ENCODE measurements at places on chromosomes 7 and 10.

- no peak for DNase-seq
Measured at GRCh38 chr10:130848855-130849254, 462.7 kb downstream of the TCERG1L start.

DNA sequence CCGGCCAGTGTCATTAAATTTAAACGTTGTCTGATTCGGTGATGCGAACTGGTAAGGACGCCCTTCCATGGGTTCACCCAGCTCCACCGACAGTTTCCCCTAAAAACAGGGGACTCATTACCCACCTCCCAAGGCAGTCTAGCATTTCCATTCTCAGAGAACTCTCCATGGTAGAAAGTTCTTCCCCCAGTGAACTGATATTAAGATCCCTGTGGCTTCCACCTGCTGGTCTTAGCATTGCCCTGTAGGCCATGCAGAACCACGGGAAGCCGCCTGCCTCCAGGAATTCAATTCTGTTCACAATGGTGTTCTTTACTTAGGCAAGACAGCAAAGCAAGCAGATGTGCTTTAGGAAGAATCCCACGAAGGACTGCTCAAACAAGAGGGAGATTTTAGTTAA is 128.9 kb upstream of the NANOS1 start:
- DNase-seq: no peak

DNA sequence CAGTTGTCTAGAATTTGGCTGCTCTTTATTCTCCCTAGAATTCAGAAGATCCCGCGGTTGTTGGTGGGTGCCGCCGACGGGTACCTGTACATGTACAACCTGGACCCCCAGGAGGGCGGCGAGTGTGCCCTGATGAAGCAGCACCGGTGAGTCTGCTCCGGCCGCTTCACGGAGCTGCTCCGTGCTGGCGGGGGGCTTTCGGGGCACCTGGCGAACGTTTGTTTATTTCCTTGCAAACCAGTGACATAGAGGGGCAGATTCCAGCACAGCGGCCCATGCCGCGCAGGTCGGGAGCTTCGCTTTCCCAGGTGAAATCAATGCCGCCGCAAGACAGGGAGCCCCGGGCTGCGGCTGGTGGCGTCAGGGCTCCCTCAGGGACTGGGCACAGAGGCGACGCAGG is 38.0 kb downstream of the WIPI2 start:
- DNase-seq: no peak

- no peak for DNase-seq
Measured at GRCh38 chr10:124074501-124075109, 18.8 kb downstream of the CHST15 start.

GRCh38 chr7:111813306-111813705 is 251.0 kb upstream of the IMMP2L start:
- DNase-seq: no peak

GRCh38 chr10:103759100-103759781 is 96.1 kb downstream of the SH3PXD2A start:
- no peak for DNase-seq

DNA sequence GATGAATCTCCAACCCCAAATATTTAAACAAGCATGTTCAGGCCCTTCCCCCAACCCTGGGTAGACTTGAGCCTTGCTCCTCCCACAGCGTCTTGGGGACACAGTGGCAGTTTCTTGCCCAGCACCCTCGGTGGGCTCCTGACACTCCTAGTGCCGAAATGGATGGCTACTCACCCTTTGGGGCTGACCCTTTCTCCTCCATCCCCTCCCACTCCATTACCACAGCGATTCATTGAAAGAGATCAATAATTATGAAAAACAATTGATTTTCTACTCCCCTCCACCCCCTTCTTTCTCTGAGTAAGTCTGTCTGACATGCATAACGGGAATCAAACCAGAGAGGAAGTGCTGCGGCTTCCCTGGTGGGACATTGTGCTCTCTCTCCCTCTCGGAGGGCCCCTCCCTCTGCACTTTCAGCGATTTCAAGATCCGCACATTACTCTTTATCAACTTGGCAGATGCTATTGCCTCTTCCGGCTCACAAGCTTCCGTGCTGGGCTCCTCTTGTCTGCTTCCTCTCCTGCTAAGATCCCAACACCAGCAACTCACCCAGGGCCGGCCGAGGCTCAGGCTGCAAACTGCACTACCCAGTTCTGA is 79.0 kb upstream of the PLXNA4 start:
- no peak for DNase-seq

- no peak for DNase-seq
Measured at GRCh38 chr7:136655414-136655813, 213.0 kb upstream of the CHRM2 start.

DNA sequence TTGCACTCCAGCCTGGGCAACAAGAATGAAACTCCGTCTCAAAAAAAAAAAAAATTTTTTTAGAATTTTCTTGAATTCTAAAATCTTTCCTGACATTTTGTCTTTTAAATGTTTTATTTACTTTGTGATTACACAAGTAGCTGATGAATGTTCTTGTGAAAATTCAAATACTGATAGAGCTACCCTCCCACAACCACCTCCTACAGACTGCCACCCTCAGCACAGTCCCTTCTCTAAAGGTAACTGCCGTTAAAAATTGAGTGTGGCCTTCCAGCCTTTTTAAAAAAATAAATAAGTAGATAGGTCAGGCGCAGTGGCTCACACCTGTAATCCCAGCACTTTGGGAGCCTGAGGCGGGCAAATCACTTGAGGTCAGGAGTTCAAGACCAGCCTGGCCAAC is 15.1 kb downstream of the ENO4 start:
- DNase-seq: no peak

GRCh38 chr7:150937848-150938561 is 40.1 kb downstream of the KCNH2 start:
- DNase-seq: no peak

GRCh38 chr10:88987840-88988239 is 2.8 kb upstream of the FAS start:
- DNase-seq: no peak

GRCh38 chr7:24255139-24255538 is 28.9 kb upstream of the NPY start:
- DNase-seq: no peak

GRCh38 chr7:44750921-44751571 is 2.4 kb downstream of the ZMIZ2 start:
- DNase-seq: peak; percentile 35

GRCh38 chr10:6174201-6174874 is 28.4 kb upstream of the PFKFB3 start:
- DNase-seq: no peak

GRCh38 chr7:35185908-35186731 is 67.8 kb downstream of the TBX20 start:
- DNase-seq: no peak

DNA sequence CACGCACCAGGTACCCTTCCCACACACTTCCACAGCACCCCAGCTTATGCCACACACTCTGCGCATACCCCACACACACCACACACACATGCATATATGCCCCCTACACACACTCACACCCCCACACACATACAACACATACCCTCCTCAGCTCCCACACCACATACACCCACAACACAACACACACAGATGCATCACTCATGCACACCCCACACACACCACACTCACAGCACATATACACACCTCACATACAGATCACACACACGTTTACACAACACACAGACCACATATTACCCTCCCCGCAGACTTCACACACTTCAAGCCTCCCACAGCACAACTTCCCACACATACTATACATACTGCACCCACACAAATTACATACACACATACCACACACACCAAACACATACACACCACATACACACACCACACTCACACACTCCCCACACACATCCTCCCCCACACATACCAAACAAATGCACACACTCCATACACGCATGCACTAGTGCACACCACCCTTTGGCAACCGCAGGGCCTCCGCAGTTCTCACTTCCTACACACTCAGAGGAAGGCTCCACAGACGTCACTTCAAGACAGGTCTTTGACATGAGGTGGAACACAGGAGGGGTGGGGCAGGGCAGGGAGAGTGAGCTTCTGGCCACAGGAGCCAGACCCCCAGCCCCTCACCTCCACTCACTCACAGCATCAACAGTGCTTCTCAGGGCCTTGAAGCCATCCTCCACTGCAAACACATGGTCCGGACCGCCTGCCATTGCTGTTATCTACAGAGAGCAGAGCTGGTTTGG is 18.5 kb upstream of the ANTXRL start:
- no peak for DNase-seq

DNA sequence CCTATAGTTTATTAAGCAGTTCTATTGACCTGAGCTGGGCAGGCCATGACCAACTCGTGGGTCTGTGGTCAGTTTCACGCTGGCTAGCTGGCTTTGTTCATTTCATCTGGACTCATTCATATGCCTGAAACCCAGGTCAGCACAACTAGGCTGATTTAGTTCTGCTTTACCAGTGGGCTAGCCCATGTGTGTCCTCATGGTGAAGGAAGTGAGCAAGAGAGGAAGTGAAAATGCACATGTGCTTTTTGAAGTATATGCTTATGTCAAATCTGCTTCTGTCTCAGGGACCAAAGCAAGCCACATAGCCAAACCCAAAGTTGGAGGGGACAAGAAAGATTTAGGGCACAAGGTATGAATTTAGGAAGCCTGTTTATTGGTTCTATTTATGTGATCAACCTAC is 154.5 kb downstream of the RNF133 start:
- no peak for DNase-seq

DNA sequence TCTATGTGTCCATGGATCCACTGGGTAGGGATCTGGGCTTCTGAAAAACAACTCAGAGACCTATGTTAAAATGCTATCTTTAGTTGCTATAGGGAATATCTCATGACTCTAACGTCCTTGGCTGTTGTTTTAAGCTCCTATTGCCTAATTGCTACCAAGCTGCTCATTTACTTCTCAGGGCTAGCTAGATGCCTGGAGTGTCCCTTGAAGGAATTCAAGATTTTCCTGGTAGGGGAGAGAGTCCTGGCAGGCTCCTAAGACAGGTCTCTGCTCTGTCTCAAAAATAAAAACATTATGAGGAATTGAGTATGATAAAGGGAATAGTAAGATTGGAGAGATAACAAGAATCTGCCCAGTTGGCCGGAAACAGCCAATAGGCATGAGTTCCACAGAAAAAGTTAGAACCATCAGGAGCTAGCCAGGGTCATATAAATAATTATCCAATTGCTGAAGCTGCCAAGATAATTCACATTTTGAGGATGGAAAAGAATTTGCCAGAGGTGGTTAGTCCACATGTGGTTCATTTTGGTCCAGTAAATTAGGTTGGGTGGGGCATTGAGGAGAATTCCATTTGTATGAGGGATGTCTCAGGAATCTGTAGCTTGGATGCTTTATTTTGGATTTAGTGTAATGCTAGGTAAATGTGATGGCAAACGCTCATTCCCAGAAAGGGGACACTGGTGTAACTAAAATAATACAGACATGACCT is 362.7 kb upstream of the VSTM2A start:
- no peak for DNase-seq

- no peak for DNase-seq
Measured at GRCh38 chr7:117908031-117908795, 35.0 kb upstream of the CTTNBP2 start.

GRCh38 chr10:59175538-59176240 is 754 bp upstream of the PHYHIPL start:
- DNase-seq: no peak

- no peak for DNase-seq
Measured at GRCh38 chr7:22355620-22356009, 1.3 kb downstream of the RAPGEF5 start.

DNA sequence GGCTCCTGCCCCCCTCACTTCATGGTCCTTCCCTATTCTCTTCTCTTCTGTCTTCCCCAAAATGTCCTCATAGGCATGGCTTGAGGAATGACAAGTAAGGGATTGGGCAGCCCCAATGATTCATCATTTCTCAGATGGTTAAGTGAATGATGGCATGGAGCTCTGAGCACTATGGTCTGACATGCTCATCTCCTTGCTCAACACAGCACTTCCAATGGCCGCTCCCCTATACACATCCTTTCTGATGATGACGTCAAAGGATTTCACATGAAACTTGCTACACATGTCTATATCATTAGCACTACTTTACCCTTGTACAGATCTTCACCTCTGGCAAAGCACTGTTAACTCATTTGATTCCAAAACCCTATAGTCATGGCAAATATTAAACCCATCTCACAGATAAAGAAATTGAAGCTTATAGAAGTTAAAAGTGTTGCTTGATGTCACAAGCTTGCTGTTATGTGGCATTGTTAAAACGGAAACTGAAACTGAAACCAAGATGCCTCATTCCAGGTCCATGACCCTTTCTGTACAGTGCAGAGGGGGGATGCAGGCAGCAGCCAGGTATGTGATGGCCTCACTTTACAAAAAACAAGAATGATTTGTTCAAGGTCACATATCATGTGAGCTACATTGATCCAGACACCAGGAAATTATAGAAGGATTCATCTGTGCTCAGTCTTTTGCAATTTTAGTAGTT is 90.0 kb upstream of the PLXNA4 start:
- no peak for DNase-seq

All from stimulated activated CD8-positive, alpha-beta memory T cell treated with anti-CD3 and anti-CD28 coated beads, Interleukin-12 subunit alpha, Interleukin-12 subunit beta, amount 100 ng/mL, for 4 hours (primary cell).